ENCODE measurements at places on chromosomes 16 and 17.

DNA sequence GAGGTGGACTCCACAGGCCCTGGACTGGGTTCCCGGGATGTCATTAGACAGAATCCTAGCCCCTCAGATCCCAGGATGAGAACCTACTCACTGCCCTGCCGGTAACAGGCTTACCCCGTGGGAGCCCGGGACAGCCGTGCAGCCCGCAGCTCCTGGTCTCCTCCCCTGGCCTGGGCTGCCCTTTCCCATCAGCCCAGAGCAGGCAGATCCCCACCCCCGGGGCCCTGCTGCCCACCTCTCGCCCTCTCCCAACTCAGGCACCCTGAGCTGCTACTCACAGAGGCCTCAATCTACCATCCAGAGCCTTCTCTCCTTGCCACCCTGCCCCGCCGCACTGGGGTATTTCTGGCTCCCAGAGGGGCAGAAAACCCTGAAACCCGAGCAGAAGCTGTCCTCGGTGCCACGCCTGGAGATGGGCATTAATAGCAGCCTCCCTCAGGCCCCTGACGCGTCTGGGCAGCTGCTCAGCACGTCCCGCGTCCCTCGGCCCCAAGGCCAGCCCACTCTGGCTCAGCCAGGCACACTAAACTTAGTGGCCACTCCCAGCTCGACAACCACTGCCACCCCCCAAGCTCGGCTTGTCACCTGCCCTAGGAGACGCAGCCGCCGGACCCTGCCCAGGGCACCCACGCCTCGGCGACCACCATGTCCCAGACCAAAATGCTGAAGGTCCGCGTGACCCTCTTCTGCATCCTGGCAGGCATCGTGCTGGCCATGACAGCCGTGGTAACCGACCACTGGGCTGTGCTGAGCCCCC is at the start of gene CACNG1:
CACNG1 (plus strand) TSS at position 539 of the 757 bp plus-strand sequence; CDS start at position 646, 107 bp downstream.
- no peak for DNase-seq

GRCh38 chr17:28969706-28970393 is 18.5 kb upstream of the PHF12 start:
- no peak for DNase-seq

GRCh38 chr16:11258553-11259492 is 2.8 kb upstream of the SOCS1 start:
- DNase-seq: no peak

- DNase-seq: no peak
These were observed 30.1 kb downstream of the CCL4 start for GRCh38 chr17:36133602-36134236.

GRCh38 chr17:39094607-39095308 is 56.7 kb downstream of the PLXDC1 start:
- DNase-seq: no peak

GRCh38 chr16:70677499-70678120 is 8.2 kb downstream of the MTSS2 start:
- DNase-seq: no peak

Data from activated T-helper 1 cell treated with anti-CD3 and anti-CD28 coated beads, Interleukin-2, amount 50 U/mL, for 16 hours (primary cell).